Right hindlimb (tissue), 1 donor: ENCODE measurements at places on chromosomes 1 and 21.

DNA sequence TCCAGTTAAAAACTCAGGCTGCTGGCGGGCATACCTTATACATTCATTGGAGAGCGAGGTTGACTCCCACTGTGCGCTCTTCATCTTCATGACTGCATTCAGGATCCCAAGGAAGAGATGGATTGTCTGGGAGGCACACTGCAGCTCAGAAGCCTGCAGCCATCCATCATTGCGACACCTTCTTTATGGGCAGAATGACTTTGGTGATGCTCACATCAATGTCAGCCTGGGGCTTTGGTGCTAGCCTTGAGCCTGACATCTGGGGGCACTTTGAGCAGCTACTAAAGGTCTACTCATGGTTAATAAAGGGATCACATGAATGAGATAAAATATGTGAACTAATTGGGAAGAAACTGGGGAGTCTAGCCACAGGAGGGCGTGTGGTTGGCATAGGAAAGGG, 229.3 kb downstream of the PRDM2 start:
- no peak for DNase-seq

DNA sequence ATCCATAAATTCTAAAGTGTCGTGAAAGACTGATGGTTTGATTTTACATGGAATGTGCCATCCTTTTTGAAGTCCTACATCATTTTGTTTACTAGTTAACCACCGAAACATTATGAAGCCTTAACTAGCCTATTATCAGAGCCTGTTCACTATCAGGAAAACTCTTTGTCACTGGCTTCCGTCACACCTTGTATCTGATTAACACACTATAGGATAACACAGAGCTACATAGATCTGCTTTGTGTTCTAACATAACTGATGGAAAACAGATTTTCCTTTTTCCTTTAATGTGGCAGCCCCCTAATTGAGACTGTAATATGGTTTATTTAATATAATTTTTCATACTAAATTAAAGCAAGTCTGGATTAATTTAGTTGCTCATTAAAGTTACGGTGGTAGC, 74.5 kb upstream of the SCYL3 start:
- no peak for DNase-seq

DNA sequence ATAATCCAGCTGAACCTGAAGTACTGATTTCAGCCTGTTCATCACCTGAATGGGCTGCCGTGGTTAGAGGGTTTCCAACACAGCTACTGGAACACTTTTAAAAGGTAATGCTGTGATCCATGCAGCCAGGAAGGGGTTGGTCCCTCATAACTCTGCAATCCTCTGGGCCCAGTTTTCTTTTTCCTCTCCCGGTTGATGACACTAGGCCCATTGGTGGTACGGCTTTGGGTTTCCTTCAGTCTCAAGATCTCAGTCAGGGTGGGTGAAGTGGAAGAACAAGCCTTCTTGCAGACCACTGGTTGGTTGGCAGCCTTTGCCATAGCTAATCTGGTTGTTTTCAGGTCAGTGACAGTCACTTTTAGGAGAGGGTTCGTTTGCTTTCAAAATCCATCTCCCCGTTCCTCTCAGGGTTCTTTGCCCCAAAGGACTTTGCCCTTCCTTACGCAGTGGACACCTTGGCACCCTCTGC, 502 bp upstream of the SLC35A3 start:
- no peak for DNase-seq

DNA sequence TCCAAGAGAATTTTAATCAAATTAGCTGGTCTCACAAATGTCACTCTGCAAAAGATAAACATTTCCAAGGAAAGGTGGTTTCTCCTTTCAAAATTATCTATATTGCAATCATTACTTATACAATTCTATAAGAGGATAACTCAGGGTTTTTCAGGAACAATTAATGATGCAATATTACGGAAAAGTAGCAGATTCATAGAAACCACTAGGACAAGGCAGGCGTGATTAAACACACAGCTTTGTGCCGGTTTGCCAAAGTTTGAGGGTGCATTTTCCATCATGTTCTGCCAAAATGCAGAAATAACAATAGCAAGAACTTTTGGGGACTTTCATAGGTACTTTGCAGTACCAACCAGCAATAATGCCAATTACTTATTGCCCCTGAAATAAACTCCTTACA, 605 bp downstream of the TNFRSF9 start:
- no peak for DNase-seq

DNA sequence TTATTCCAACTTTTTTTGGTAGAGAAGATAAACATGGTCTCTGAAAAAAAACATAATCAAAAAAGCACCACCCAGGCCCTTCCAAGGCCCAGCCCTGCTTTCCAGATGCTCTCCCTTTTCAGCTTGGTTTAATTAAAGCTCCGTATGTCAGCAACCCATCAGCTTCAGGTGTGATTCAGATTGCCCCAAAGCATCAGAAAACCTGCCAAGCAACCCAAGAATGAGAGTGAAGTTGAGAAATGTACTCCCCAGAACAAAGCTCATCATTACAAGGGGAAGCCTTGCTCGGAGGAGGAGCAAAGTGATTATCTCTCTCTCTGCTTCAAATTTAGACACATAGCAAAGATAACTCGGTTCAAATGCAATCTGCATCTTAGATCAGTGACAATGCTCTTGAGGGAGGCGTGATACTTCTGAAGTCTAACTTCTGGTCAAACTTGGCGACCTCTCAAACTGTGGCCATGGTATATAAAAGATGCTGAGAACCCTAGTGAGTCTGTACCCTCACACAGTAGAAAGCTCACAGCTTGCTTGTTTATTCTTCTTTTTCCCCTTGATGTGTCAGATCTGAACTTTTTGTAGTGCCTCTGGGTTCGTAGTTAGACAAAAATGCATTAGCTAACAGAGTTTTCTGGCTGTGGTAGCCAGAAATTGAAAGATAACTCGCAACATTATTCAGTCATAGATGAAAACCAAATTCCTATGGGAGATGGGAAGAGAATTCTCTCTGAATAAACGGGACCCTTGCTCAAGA, 63.3 kb upstream of the ZC3H11B start:
- DNase-seq: no peak

- no peak for DNase-seq
These were observed 183.9 kb upstream of the SGIP1 start for GRCh38 chr1:66350001-66350547.

DNA sequence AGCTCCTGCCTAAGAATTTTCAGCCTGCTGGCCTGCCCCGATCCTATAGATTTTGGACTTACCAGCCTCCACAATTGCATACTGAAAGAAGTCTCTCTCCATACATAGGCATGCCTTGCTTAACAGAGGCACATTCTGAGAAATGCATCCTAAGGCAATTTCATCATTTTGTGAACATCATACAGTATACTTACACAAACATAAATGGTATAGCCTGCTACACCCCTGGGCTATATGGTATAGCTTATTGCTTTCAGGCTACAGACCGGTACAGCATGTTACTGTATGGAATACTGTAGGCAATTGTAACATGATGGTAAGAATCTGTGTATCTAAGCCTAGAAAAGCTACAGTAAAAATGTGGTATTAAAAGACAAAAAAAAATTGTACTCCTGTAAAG, 174.7 kb downstream of the NRIP1 start:
- DNase-seq: no peak

GRCh38 chr1:244328476-244328875, 123.2 kb downstream of the ADSS2 start:
- DNase-seq: no peak

DNA sequence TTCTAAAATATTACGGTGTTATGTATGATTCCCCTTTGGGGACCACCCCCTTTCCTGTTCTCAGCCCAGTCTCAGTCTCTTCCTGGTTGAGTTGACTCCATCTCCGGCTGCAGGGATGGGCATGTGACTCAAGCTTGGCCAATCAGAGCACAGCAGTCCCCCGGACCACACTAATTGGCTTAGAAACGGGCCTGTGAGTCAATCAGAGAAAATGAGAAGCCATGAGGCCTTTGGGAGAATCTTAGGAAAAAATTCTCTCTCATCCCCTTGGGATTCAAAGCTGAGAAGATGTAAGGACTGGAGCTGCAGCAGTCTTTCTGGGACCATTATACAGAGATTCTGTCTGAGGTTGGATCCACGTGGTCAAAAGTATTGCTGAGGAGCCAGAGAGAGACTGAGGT, 10.7 kb upstream of the FHAD1 start:
- DNase-seq: no peak

- DNase-seq: no peak
These were observed 493 bp upstream of the ELOA start for GRCh38 chr1:23742670-23743286.

GRCh38 chr1:1198423-1199140, 7.8 kb downstream of the TNFRSF18 start:
- peak; percentile 17 for DNase-seq

GRCh38 chr1:185917646-185918045, 183.5 kb downstream of the HMCN1 start:
- peak; percentile 67 for DNase-seq

- DNase-seq: no peak
These were observed 74.9 kb upstream of the ANGPTL1 start for GRCh38 chr1:178945763-178946266.

DNA sequence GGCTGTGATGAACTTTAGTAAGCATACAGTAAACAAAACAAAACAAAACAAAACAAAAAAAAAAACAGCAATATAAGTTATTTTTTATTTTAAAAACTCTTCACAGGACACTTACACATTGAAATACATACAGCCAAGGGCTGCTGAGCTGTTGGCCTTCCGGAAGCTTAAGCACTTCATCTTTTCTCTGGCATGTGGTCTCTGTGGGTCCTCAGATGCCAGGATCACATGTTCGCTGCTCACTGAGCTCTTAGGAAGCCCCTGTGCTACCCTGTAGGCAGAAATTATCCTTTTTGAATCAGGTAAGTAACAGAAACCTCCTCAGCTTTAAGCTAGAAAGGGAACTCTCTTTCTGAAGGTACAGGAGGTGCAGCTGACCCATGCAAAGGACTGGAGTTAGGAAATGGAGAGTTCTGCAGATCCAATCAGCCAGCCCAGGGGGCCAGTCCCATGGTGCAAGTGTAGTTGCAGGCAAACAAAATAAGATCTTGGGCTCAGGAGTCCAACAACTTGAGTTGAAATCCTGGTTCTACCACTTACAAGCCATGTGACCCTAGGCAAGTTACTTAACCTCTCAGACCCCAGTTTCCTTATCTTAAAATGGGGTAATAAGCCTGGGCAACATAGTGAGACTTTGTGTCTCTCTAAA, 22.4 kb upstream of the MED18 start:
- no peak for DNase-seq

- DNase-seq: no peak
These were observed 58.6 kb downstream of the ATP5PO start for GRCh38 chr21:33856893-33857527.

GRCh38 chr1:15226388-15227255, 20.4 kb upstream of the FHAD1 start:
- no peak for DNase-seq

DNA sequence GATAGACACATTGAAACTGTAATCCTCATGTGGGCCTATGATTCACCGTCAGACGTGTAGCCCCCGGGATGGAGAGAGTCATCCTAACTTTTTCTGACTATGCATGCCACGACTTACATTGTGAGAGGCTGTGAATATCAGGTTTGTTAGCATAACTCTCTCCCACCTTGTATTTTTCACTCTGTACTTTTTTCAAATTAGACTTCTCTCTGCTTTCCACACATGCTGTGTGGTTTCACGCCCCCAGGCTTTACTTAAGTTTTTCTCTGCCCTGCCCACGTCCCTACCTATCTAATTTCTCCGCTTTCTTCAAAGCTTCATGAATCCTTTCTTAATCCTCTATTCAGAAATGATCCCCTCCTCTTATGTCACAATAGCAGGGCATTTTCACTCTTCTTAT, 3.4 kb upstream of the NCAM2 start:
- DNase-seq: no peak

DNA sequence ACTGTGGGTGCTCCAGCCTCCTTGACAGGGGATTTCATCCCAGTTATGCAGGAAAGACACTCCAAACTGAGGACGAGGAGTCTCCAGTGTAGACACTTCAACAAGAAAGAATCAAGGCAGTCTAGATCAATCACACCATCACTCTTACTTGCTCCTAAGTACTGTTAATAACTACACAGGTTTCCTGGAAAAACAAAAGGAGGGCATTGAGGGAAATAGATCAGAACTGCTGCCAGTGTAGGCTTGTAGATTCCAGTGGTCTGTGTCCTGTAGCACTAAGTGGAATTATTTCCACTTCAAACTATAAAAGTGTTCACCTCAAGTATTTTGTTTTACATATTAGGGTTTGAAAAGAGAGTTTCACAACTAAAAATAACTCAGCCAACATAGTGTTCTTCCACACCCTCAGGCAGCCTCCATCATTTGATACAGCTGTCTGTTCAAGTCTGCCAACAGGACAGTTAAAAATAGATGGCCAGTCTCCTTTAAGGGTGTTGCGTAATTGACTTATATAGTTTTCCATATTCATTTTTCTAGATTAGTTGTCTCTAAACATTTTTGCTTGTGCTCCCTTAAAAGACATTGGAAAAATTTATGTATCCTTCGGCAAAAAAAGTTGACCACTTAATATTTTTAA, 32.0 kb upstream of the AGL start:
- DNase-seq: no peak

GRCh38 chr1:159647616-159648015, 60.0 kb downstream of the APCS start:
- DNase-seq: no peak

DNA sequence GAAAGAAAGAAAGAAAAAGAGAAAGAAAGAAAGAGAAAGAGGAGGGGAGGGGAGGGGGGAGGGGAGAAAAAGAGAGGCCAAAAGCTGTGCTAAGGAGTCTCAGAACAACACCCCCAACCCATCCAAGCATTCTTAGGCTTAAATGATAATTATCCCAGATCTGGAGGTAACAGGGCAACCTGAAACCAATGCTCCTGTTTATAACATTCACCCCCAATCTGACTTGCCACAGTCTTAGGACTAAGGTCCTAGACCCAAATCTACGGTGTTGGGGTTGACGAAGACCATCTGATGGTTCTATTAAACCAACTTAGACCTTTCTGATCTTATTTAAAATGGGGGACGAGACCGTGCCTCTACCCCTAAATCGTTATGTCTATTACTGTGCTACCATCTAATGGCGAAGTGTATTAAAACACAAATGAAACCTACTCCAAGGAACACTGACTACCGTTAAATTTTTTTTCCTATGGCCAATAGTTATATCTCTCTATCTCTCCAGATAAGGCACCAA, 119.3 kb upstream of the CDC42BPA start:
- no peak for DNase-seq

DNA sequence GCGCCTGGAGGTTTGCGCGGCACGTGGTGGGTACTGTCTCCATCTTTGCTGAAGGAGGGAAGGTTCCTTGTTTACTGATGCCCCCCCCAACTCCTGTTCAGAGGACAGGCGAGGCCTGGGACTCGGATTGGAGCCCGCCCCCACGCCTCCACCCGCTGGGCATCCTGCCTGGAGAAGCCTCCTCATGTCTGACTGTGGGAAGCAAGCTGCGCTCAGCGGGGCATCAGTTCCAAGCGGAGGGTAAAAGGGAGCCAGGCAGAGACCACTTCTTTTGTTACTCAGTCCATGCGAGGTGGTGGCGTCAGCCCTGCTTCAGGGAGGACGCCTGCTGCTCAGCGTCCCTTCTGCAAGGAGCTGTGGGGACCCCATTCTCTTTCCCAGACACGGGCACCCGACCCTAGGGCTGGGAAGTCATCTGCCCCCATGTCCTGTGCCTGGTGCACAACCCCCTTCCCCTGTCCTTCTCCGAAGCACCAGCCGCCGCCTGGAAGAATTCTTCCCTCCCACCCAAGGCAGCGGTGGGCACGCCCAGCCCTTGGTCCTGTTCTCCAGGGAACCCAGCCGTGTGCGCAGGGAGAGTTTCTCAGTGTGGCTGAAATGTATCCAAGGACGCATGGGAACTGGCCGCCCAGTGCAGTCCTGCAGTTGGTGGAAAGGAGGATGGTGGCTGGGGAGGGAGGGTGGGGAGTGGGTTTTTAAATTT, 414.0 kb downstream of the CAMTA1 start:
- DNase-seq: no peak
